ENCODE measurements at places on chromosomes 2 and 18.

DNA sequence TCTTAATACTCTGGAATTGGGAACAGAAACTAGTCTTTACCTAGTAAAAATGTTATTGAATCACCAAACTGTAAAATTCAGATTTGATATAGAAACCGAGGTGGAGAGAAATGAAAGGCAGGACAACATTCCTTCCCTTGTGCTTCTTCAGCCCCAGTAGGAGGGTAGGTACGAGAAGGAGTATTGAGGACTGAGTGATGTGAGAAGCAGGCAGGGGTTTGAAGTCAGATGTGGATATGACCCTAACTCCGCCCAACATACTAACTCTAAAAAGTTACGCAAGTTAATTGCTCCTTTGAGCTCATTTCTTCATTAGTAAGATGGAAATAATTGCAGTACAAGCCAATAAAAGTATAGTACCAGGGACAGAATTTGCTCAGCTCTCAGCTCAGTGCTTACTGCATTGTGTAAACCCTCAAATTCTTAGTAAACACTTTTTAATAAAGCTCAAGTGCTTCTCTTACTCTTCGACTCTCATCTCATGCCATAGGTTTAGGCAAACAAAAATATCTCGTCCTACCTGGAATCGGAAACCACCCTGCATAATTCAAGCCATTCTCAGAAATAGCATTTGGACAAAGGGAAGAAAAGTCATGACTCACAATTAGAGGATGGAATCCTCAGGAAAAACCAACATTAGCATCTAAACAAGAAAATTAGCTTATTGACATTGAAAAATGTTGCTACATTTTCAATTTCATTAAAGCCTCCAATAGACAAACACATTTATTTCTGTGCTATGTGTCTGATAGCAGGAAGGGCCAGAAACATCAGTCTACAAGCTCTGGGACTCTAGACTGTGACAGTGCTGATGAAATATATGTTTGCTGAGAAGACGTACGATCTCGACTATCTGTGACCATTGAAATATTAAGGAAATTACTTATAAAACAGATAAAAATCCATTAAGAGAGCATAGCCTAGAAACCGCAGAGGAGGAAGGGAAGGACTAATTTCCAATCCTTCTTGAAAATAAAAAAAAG lies 161.3 kb downstream of the HNMT start:
- DNase-seq, result no peak

- DNase-seq, result no peak
Observed at GRCh38 chr18:77208964-77209363, 40.7 kb upstream of the GALR1 start.

GRCh38 chr2:101502095-101502494 lies 27.2 kb upstream of the RFX8 start:
- DNase-seq, result no peak

DNA sequence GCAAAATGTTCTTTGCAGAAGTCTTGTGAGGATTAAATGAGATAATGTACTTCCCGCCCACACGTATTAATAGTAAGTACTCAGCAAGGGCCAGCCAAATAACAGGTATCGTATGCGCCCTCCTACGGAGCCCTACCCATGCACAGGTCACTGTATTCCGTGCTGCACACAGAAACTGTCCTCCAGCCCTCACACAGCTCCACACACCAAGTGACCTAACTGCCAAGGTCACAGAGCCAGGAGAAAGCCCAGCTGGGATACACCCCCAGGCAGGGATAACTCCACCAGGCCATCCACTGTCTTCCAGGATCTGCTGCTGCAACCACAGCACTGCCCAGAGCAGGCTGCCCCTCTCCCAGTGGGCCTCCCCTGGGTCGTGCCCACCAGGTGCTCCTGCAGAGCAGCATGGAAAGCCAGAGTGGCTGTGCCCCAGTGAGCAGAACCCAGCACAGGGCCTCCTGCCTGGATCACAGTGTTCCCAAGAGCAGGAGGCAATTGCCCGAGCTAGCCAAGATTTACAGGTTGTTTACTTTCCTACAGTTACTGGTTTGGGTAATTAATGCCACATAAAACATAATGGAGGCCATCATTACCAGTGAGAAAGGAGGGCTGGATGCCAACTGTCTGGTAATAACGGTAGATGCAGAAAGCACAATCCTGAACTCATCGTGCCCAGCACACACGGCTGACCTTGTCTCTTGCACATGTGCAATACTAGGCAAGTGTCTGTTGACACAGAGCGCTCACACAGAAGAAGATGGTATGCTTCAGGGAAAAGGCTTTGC lies 24.4 kb downstream of the TFCP2L1 start:
- DNase-seq, result no peak

DNA sequence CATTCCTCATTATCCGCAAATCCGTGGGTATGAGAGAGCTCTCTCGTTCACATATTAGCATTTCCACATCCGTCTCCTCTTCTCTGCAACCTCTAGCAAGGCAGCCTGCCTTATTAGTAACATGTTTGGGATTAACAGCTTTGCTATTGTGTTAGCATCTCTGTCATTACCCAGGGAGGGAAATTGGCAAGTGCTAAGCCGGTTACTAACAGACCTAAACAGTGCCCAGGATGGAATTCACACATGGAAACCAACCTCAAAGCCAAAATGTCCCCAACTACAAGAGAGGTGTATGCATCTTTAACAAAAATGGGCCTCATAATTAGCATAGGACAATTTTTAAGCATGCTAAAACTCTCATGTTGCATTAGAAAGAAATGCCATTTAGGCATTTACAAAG lies 309.0 kb upstream of the MEIS1 start:
- no peak for DNase-seq

GRCh38 chr2:3025261-3025660 lies 352.4 kb downstream of the EIPR1 start:
- no peak for DNase-seq

- DNase-seq, result no peak
Observed at GRCh38 chr2:7994397-7994951, 687.4 kb upstream of the ID2 start.

GRCh38 chr2:69768235-69768634 lies 26.3 kb downstream of the ANXA4 start:
- no peak for DNase-seq

- no peak for DNase-seq
Observed at GRCh38 chr2:186205254-186205911, 280.7 kb upstream of the ZC3H15 start.

- DNase-seq, result no peak
Observed at GRCh38 chr2:20645761-20646160, 5.1 kb downstream of the HS1BP3 start.

GRCh38 chr2:179580378-179581146 lies 280.9 kb downstream of the ZNF385B start:
- DNase-seq, result no peak

DNA sequence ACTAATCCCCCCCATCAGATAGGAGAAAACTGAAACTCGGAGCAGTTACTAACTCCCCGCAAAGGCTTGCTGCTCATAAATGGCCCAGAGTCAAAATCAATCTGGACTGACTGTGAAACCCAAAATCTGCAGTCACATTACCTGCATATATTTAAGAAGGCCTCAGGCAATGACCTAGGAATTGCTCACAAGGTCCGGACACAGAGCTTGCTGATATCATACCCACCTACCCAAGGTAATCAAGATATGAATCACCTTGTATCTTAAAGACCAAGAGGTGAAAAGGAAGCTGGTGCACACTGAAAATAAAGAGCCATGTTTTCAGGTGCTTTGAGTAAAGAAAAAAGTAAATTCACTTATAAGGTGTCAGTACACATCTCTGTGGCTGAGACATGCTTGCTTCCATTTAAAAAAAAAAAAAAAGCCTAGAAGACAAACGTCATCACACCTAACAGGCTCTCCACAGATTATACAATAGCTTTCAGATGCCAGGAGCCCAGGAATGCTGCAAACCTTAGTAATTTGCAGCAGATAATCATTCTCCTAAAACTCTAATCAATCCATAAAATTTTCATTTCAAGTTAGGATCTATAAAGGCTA lies 195.4 kb downstream of the ZEB2 start:
- DNase-seq, result no peak

- no peak for DNase-seq
Observed at GRCh38 chr18:67261931-67262552, 254.5 kb downstream of the DSEL start.

DNA sequence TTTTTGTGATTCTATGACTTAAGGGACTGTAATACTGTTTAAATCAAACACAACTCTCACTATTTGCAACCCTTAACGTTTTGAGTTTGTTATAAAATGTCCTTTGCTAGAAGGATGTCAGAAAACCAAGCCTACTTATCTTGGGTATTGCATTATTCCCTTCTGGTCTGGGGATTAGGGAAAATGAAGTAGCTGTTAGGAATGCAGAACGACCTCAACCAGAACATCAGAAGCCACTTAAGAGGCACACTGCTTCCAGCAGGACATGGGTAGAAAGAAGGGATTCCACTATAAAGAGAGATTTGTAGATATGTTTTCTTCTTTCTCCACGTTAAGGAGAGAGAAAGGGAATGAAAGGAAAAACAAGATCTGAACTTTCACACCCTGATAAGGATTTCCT lies 101.2 kb downstream of the SETBP1 start:
- DNase-seq, result no peak

- DNase-seq, result no peak
Observed at GRCh38 chr2:47819834-47820233, 36.9 kb downstream of the MSH6 start.

DNA sequence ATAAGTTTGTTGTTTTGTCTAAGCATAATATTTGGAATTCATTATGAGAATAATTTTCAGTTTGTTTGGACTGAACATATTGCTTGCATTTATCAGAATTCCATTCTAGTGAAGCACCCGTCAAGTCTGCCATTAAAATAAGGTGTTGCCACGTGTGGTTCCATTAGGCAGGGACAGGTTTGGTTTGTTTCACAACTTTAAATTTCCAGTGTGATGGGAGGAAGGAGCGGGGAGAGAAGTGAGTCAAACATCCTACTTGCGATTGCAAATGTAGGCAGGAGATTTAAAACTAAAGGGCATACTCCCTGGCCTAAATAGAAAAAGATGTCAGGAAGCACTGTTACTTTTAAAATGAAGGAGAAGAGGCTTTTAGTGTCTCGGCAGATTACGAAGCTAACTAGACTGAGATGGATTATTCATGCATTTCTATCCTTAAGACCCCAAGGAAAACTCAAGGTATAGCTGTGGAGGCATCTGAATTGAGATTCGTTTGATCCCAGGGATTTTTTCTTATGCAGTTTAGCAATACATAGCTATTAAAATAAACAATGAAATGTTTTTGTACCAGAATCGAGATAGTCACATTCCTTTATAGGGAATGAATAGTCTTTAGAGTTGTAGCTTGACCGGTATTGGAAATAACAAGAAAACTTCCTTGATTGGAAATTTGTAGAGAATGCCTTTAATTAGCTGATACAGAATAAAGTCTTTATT lies 19.8 kb downstream of the GRHL1 start:
- no peak for DNase-seq
